Stimulated activated CD8-positive, alpha-beta memory T cell treated with anti-CD3 and anti-CD28 coated beads, Interleukin-4, amount 100 ng/mL, for 1 hour (primary cell): ENCODE measurements at places on chromosomes 4 and X.

DNA sequence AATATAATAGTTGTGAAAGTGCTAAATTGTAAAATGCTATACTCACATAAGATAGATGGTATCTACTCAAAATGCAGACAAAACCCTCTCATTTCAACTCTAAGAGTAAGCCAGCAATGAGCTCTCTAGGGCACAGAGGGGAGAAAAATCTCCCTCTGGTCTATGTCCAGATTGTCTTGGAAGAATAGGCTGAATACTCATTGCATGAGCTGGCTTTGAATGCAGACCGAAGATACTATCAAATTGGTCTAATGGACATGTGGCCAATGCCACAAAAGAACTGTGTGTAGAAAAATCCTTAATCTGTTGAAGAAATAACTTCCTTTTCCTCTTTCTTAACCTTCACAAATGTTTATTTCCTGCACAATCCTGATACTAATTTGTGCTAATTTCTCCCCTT, 3.5 kb downstream of the ZXDA start:
- no peak for DNase-seq

- no peak for DNase-seq
These were observed 190.2 kb upstream of the AGA start for GRCh38 chr4:177632481-177632880.

GRCh38 chr4:183729069-183729406, 69.9 kb downstream of the TRAPPC11 start:
- DNase-seq = no peak

- no peak for DNase-seq
These were observed 15.6 kb downstream of the PAQR3 start for GRCh38 chr4:78923464-78924312.

- DNase-seq = no peak
These were observed 64.1 kb downstream of the CAMK2D start for GRCh38 chr4:113697429-113697828.

GRCh38 chr4:87971866-87972265, 3.6 kb upstream of the SPP1 start:
- DNase-seq = no peak

GRCh38 chr4:98522636-98523395, 135.6 kb downstream of the TSPAN5 start:
- no peak for DNase-seq

DNA sequence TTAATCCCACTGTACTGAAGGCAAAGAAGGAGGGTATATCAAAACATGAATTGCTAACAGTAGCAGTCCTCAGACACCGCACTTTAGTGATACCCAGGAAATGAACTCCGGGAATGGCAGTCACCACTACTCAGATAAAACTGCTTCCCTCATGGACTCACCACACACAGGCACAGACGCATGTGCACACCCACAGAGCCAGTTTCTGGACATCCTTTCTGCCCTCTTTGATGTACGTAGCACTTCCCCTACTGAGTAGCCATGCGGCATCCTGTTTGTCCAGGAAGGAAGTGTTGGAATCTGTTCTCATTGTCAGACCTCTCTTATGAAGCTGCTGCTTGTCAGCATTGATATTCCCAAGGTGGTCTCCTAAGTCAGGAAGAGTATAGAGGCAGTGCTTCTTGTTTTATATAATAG, 95.7 kb downstream of the DCLK2 start:
- no peak for DNase-seq
